ENCODE measurements at places on chromosomes 3 and 15. TPM values are rescaled to one million over a fixed set of nuclear protein-coding genes. Genes with fewer than 3 reads are reported as not detected.

GRCh38 chr3:8223766-8224165 lies 277.9 kb upstream of the LMCD1 start:
- DNase-seq = no peak

PLSCR2 gene
- not detected for total RNA-seq

CCDC71 gene
- 36.2 TPM for total RNA-seq

MORC1 gene
- total RNA-seq = 0.11 TPM

ADGRG7 gene
- total RNA-seq = not detected

HPS3 gene
- 26.0 TPM for total RNA-seq

- no peak for DNase-seq
Observed at GRCh38 chr3:106261396-106261795, 392.6 kb upstream of the CBLB start.

All from HT1080 (cell line).